ENCODE measurements at places on chromosomes 5 and 9.

DNA sequence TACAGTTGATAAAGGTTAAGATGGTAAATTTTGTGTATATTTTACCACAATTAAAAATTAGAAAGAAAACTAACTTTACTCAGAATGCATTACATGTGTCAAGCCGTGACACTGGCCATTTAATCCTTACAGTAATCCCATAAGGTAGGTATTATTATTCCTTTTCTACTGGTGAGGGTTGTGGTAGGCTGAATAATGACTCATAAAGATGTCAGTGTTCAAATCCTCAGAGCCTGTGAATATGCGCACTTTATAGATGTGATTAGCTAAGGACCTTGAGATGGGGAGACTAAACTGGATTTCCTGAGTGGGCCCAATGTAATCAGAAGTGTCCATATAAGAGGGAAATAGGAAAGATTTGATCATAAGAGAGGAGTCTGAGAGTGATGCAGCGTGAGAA, 288.1 kb downstream of the TMEM167A start:
- DNase-seq, result no peak

DNA sequence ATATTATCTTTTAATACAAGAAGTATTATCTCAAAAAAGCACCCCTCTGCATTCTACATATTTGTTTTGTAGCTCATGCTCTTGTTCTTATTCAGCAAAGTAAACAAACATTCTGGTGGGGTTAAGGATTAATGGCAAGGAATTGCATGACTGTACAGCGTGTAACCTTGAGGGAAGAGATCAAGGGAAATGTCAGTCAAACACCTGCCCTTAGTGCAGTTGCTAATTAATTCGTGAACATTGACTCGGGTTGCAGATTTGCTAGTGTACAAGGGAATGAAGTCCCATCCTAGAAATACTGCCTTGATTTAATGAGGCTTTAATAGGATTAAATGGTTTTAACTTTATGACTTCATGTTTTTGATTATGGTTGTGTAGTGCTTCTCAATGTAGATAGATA, 1758.1 kb downstream of the MAT2B start:
- DNase-seq, result no peak

DNA sequence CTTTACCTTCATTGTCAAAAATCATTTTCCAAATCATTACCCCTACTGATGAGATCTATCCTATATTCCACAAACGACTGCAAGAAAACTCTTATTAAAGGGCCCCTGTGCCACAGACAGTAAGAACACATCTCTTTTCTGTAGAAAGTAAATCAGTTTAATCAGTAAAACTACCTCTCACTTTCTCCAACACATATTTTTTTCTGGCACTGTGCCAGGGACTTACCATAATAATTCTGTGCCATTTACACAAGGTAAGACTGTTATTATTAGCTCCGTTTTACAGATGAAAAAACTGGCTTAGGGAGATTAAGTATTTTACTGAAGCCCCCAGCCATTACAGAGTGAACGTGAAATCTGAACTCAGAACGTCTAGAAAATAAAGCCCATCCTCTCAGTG, 587.0 kb upstream of the COX7C start:
- no peak for DNase-seq

- no peak for DNase-seq
Measured at GRCh38 chr5:78604689-78605285, 43.8 kb downstream of the LHFPL2 start.

GRCh38 chr9:123389698-123390097, 33.7 kb downstream of the CRB2 start:
- DNase-seq, result no peak

- DNase-seq, result no peak
Measured at GRCh38 chr5:7494481-7495130, 98.7 kb downstream of the ADCY2 start.

DNA sequence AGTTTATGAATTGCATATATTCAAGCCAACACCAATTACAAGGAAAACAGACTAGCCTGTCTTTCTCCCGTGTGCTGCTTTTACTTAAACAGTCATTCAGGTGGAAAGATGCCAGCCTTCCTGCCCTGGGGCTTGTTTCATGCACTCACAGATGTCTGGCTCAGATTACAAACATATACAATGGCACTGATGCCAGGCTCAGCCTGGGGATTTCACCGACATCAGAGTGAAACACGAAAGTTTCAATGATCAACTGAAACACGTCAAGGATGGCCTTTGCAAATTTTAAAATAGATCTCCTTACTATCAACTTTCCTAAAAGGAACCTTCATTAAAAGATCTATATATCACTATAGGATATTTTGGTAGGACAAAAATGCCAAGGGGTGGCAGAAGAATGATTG, 1576.5 kb downstream of the EFNA5 start:
- DNase-seq, result no peak

DNA sequence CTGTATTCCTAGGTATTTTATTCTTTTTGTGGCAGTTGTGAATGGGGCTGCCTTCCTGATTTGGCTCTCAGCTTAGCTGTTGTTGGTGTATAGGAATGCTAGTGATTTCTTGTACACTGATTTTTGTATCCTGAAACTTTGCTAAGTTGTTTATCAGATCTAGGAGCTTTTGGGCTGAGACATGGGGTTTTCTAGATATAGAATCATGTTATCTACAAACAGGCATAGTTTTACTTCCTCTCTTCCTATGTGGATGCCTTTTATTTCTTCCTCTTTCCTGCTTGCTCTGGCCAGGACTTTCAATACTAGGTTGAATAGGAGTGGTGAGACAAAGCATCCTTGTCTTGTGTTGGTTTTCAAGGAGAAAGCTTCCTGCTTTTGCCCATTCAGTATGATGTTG, 129.9 kb downstream of the DMXL1 start:
- no peak for DNase-seq

DNA sequence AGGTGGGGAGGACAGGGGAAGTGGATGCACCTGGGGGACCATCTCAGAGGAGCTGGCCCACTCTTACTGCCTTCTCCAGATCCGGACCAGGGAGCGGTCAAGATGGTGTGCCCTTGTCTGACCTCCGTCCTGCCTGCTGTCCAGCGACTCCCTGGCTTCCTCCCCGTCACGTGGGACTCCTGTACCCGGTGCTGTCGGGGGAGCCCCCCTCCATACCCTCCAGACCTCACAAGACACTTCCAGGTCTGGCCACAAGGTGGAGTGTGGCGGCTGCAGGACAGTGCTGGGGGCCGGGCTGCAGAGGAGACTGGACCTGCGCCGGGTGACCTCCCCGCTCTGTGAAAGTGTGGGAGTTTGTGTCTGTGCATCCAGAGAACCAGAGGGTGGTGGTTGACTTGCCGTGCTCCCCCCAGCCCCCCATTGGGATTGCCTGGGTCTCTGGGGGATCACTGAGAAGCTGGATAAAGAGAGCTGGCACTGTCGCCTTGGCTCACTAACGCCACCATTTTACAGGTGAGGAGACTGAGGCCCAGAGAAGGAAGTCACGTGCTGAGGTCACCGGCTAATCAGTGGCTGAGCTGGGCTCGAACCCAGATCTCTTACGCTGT, 1.9 kb upstream of the CRB2 start:
- DNase-seq, result peak; percentile 87

GRCh38 chr5:148653836-148654781, at the start of gene HTR4:
TSS of gene HTR4 (minus strand) at chr5:148654527. CDS start at chr5:148637014, 17,513 bp downstream.
- no peak for DNase-seq

DNA sequence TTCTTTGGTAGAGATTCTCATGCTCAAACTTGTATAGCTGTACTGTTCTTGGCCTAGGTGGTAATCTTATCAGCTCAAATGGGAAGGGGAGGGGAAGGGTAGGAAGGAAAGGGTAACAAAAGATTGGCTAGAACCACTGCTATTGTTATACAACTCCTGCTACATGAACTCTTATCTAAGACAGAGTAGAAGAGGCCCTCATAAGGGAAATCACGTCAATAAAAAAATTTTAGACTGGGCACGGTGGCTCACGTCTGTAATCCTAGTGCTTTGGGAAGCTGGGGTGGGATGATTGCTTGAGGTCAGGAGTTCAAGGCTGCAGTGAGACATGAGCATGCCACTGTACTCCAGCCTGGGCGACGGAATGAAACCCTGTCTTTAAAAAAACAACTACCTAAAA, 15.9 kb downstream of the STOM start:
- DNase-seq, result no peak

- DNase-seq, result no peak
Measured at GRCh38 chr5:133775584-133776304, 163.4 kb upstream of the FSTL4 start.

DNA sequence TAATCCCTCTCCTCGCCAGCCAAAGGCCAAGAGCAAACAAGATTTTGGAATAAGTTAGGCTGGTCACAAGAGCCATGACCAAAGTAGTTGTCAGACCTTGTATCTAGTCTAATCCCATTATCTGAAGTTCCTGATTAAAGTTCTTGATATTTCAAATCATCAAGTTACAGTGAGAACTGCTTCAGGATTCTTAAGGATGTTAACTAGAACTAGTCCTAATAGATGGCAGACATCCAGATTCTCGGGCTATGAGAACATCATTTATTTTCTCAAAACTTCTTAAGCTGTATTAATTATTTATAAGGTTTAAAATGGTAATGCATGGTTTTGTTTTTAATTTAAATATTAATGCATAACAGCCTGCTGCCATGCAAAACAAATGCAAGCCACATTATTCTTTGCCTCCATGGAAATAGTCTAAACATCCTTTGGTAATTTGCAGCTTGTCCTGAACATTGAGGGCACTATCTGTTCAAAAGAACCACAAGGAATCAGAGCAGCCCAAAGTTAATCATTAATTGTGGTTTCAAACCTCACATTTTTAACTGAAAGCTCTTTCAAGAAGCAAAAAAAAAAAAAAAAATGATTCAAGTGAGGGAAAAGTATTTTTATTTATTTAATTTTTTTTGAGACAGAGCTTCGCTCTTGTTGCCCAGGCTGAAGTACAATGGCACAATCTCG, 95.1 kb downstream of the TTC39B start:
- no peak for DNase-seq

DNA sequence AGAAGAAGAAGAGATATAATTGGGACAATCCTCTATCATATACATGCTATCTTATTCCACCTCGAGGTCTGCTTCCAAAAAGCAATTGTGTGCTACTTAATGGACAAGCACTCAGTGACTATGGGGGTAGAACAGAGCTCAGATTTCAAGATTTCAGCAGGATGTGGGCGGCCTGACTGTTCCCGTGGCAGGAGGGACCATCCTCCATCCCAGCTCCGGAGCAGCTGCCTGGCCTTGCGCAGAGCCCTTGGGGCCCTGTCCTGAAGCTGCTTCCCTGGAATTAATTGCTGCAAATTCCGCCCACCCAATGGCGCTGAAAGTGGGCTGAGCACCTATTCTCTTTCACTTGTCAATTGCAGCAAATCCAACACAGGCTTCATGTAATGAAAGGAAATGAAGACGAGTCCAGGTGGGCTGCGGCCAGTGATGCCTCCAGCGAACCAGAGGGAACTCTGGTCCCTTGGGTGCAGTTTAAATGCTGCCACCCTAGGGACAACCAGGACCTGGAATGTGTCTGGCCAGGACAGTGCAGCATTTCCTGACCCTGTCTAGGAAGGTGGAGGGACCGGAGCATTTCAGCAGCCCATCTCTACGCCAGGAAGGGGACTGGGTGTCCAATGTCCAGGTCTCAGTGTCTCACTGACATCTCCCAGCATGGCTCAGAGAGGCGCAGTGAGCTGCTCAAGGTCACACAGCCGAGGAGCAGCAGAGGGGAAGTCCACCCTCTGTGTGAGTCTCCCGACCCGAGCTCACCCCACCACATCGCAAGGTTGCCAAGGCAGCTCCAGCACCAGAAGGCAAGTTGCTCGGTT, 50.5 kb upstream of the FCN1 start:
- no peak for DNase-seq

DNA sequence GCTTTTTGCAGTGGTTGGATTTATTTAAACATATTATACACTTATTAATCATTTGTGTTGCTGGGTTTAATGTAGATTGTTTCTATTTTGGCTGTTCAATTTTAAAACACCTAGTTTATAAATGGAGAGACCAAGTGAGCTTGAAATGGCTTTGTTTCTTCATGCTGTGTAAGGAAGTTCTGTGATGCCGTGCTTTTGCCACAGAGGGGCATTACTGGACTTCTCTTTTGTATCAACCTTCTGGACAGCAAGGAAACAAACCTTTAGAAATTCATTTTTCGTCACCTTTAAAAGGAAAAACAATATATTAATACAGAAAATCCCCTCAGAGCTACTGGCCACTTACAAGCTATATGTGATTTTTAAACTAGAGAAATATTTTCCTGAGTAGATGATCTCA, 81.9 kb downstream of the DMRTA1 start:
- no peak for DNase-seq

GRCh38 chr9:3023449-3023848, 179.6 kb upstream of the PUM3 start:
- DNase-seq, result no peak

DNA sequence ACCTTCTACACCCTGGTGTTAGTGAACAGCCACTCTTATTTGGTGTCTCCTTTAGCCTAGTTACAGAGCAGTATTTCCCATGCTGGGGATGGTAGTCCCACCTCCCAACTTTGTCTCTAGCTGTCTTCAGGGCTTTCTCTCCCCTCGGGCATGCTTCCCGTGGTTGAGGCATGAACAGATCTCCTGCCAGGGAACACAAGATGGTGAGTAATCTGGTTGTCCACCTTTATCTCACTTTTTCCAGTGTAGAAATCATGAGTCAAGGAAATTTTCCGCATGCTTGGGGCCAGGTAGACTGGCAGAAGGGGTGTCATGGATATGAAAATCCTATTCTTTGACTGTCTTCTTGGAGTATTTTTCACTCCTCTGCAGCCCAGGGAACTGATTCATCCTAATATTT, 532.9 kb downstream of the ANXA1 start:
- no peak for DNase-seq

DNA sequence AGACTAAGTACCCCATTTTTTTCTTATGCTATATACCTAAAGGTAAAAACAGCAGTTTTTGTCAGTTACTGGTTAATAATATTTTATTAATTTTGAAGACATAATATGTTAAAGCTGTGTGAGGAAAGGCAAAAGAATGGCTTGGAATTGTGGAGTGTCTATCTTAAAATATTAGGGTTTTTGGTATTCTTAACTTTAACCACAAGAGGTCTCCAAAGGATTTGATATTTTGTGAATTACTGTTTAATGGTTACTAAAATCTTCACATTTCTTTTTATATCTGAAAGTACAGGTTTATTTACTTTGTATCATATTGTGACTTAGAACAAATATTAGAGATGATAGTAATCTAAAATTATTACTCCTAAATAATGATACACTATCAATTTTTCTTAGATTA, 32.0 kb upstream of the DHFR start:
- DNase-seq, result no peak

GRCh38 chr5:73437101-73437776, 11.3 kb downstream of the FOXD1 start:
- DNase-seq, result no peak

DNA sequence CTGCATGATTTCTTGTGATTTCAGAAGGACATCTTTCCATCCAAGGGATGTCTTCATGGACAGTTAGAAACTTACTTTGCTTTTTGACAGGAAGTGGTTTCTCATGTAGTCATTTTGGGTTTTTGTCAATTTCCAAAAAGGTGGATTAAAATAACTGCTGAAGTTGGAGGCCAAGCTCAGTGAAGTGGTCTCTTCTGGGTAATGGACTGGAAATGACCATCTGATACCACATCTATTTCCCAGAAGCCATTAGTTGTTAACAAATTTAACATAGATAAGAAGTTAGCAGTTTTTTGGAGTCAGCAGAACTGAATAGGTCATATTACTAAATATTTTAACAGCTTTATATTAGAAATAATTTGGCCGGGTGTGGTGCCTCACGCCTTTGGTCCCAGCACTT, 86.2 kb upstream of the MYO10 start:
- DNase-seq, result no peak
